ENCODE measurements at places on chromosomes 2 and 18.

GRCh38 chr2:98846041-98846440 is 90.0 kb downstream of the CRACDL start:
- DNase-seq = no peak

- DNase-seq = no peak
These were observed 13.2 kb downstream of the SNTG2 start for GRCh38 chr2:963876-964275.

DNA sequence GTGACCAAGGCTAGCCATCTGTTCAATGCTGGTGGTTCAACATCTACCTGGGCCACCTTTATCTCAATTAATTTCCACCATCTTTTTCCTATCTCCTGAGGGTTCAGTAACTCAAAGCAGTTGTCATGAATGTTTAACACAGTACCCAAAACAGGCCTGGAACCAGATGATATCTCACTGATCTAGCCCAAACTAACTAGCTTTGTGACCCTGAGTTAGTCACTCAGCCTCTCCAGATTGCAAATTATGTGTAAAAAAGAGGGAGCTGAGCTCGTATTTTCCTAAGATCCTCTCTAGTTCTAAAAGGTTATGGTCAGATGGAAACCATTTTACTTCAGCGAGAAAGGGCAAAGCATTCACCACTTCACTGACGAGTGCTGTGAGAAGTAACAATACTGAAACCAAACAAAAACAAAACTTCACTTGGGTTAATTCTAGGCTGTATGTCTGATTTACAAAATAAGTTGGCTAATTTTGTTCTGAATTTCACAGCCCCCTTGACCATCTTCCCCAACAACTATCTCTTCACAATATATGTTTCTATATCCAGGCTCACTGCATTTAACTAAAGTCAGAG is 14.8 kb downstream of the SPRED2 start:
- no peak for DNase-seq

GRCh38 chr2:45009928-45010701 is 863 bp upstream of the SIX2 start:
- no peak for DNase-seq

GRCh38 chr18:24094561-24094960 is 44.3 kb upstream of the CABYR start:
- DNase-seq = no peak

All from substantia nigra (tissue), 51 donors.